T47D (cell line): ENCODE measurements at places on chromosomes 5 and 9.
A peak's percentile ranks its signal among the peaks of the same experiment; 100 is the strongest.

DNA sequence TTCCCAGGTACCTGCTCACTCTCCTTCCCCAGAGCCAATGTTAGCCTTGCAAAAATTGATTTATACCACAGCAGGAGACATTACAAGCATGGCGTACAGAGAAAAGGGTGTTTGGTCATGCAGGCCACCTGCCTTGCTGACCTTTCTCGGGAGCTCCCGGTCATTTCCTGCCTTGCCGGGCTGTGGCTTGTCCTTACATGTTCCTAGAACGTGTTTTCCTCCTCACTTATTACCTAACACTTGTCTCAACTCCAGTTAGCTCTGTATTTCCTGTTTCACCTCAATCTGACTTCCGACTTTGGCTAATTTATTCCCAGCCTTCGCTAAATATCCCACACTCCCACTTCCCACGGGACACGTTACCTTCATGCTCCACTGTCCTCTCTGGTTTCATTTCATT, 282.5 kb downstream of the ICE1 start:
- DNase-seq: no peak

- DNase-seq: peak; percentile 60
These were observed 104.4 kb upstream of the FCN2 start for GRCh38 chr9:134776080-134776796.

- DNase-seq: no peak
These were observed 544.1 kb downstream of the RAB3C start for GRCh38 chr5:59126708-59127573.

DNA sequence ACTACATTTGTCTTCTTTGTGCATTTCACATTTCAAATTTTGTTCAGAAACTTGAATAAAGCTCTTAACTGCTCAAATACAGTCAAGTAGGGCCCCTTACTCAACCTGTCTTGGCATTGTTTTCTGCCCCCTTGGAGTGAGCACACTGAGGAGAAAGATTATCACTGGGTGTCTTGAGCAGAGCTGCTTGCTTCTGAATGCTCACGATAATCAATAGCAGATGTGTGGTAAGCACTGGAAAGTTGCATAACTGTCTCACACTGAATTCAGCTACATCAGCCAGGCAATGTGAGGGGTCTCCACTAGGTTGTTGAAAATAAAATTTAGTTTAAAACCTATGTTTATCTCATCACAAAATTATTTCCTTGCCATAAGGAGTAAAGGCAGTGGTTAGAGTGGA, 7.8 kb upstream of the TNFAIP8 start:
- no peak for DNase-seq

DNA sequence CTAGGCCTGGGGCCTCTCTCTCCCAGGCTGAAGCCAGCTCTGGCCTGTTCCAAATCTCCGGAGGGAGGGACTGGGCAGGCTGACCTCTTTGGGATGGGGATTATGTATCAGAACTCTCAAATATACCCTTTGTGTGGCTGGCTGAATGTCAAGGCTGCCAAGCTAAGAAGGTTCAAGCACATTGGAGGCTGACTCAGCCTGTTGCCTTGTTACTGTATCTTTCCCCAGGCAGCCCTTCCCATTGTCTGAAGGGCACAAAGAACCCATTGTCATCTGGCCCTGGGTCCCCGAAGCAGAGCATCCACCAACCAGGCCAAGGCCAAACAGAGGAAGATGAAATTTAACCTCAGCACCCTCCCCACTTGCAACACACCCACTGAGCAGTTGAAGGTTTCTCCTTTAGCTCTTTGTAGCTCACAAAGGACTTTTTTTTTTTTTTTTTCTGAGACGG, 7.3 kb upstream of the SPARC start:
- DNase-seq: peak; percentile 33

GRCh38 chr9:91160181-91160580, 201.5 kb downstream of the AUH start:
- DNase-seq: no peak

DNA sequence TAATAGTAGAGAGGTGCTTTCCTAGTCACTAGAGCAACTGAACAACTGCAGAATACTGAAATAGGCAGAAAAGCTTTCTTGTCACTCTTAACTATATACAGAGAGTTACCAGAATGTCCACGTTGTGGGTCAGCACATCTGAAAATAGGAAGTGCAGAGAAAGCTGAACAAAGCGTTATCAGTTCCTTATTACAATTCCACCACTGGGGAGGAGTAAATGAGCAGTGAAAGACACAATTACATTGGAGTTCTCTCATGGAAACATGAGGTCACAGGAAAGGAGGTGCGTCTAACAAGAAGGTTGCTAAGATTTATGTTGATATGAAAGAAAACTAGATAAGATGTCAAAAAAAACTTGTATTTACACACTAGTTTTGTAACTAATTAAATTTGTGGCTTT, 461.9 kb upstream of the COX7C start:
- DNase-seq: no peak

DNA sequence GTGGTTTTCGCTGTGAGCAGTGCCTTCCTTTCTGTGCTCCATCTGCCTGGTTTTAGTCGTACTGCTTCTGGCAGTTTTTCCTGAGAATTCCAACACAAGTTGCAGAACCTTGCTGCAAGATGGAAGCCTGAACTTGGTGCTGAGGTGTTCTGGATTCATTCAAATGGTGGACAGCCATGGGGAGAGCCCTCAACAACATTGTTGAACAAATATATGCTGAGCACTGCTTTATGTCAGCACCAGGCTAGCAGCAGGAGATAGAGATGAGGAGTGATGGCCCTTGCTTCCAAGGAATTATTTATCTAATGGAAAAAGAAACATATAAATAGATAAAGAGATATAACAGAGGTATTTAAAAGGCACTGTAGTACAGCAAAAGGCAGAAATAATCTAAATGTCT, 7.3 kb upstream of the RPS6 start:
- no peak for DNase-seq

DNA sequence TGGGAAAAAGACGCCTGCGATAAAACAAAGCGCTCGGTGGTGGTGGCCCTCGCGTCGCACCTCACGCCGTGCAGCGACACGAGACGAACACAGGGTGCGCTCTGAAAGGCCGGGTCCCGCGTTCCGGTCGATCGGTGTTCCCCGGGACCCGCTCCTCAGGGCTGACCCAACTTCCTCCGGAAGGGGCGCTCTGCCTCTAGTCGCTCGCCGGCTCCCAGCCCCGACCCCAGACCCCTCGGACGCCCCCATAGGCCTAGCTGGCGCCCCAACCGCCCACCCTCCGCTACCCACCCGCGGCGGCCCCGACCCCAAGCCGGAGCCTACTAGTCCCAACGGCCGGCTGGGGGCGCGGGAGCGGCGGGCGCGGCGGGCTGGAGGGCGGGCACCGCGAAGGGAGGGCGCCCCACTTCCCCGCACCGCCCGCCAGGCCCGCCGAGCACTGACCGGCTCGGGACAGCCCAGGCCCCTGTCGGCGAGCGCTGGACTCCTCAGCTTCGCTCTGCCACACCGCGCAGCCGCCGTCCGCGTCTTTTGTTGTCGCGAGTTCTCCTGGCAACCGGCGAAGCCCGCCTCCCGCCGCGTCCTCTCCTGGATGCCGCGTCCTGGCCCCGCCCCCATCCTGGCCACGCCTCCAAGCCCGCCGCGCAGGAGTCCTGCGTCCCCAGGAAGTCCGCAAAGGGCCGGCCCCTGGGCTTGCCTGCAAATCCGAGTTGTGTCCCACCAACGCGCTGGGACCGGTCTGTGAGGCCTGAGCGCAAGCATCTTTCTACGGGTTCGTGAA, at the start of gene KIF27:
Gene KIF27, minus strand, starts transcription at position 506 of the 781 bp plus-strand sequence. CDS start 5,841 bp downstream, outside the sequence.
- DNase-seq: peak; percentile 56
